PC-9 (cell line): ENCODE measurements at places on chromosomes 7 and 10. TPM values are rescaled to one million over a fixed set of nuclear protein-coding genes. Genes with fewer than 3 reads are reported as not detected.

DNA sequence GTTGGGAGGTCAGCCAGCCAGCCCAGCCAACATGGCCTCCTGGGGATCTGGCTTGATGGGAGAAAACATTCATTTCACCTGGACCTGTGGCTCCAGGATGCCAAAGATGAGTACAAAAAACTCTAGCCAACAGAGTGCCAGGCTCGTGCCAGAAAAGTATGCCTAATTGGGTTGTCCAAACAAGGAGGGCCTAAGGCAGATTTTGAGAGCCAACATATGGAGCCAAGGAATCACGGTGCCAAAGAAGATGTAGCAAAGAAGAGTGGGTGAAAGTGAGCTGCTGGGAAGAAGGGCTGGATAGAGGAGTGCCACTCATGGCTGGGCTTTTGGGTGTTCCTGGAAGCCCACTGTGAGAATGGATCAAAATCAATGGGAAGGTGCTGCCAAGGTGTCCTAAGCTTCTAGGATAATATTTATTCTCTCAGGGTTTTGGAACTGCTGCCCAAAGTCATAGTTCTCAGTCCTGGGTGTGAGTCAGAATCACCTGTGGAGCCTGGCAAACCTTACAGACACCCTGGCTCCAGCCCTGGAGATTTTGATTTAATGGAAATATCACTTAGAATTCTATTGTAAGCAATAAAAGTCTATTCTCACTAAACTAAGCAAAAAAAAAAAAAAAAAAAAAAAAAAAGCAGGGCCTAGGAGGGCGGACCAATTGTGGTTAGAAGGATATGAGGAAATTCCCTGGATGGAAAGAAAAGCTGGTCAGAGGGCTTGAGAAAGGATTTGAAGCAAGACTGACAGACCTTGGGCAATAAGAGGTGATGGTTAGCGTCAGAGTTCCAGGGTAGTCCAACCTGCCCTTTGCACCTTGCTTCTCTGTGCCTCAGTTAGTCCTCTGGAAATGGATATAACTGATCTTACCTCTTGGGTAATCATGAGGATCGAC is 182.2 kb upstream of the PRR15 start:
- H3K4me3 ChIP-seq: no peak overlapping the region
- DNase-seq: peak; percentile 66

DNA sequence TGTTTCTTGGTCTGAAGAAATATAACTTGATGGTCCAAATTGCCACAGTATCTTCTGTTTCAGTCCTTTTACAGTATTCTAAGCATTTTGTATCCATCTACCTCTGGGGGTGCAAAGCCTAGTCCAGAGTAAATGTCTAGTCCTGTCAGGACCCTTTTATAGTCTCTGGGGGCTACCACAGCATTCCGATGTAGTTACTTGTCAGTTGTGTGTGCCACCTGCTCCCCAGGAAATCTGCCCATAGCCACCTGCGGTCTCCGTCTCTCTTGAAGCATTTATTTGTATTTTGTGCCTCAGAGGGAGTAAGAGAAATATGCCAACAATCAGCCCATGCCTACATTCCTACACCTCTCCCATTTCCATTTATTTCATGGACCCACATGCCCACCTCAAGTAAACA is 12.8 kb downstream of the AGBL3 start:
- no peaks in the 10 kb centered on the region for H3K4me1 ChIP-seq
- H3K27me3 ChIP-seq: no peaks in the 10 kb centered on the region
- no peak for DNase-seq
- H3K4me3 ChIP-seq: no peak overlapping the region
- H3K36me3 ChIP-seq: peaks cover 4% of the 10 kb centered on the region; the same call in 1 of the 2 replicates

DNA sequence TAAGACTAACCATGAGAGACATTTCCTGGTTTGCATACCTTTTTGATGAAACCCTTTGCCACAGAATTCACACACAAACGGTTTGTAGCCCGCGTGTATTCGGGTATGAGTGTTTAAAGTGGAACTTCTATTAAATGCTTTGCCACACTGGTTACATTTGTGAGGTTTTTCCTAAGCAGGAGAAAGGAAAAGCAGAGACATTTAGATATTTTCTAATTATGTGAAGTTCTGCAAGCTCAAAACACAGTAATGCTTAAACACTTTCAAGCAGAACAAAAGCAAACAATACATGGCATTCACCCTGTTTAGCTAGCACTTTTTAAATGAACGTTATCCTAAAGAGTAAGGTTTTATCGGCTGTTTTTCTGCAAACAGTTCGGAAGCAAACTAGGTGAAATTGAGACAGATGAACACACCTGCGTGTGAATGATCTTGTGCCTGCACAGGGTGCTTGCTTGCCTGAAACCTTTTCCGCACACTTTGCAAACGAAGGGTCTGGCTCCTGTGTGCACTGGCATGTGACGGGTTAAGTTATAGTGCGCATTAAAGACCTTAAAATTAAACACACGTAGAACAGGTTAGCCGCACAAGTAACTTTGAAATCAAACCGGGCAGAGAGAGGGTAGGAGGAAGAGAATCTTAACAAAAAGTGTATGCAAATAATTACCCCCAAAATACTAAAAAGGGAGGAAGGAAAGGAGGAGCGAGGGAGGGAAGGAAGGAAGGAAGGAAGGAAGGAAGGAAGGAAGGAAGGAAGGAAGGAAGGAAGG is 1.6 kb downstream of the FEZF1 start:
- H3K36me3 ChIP-seq: no peaks in the 10 kb centered on the region
- no peak for DNase-seq
- no peak overlapping the region for H3K27ac ChIP-seq

DNA sequence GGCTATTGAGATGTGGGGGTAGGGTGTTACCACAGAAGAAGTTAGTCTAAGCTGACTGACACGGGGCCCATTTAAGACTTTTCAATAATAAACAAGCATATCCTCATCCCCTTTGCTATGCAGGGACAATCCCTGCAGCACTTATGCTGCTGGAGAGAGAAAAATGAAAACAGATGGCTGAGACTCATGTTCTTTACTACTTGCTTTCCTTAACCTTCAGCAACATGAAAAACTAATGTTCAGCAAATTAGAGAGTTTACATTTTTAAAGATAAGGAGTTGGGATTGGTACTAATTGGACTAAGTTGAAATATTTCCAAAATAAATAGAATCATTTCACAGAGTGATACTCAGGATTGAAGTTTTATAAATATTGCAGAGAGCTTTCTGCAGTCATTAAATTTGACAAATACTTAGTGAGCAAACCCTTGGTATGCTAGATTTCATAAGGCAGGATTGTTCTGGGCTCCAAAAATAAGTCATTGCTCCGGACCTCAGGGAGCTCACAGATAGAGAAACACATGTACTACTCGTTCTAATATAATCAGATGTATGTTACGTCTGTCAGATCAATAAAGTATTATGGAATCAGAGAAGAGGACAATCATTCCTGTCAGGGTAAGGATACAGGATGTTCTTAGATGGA is 147.1 kb upstream of the LRRN3 start:
- no peaks in the 10 kb centered on the region for H3K4me1 ChIP-seq
- no peaks in the 10 kb centered on the region for H3K27me3 ChIP-seq
- H3K27ac ChIP-seq: no peak overlapping the region
- no peak overlapping the region for H3K4me3 ChIP-seq
- no peaks in the 10 kb centered on the region for H3K36me3 ChIP-seq

DNA sequence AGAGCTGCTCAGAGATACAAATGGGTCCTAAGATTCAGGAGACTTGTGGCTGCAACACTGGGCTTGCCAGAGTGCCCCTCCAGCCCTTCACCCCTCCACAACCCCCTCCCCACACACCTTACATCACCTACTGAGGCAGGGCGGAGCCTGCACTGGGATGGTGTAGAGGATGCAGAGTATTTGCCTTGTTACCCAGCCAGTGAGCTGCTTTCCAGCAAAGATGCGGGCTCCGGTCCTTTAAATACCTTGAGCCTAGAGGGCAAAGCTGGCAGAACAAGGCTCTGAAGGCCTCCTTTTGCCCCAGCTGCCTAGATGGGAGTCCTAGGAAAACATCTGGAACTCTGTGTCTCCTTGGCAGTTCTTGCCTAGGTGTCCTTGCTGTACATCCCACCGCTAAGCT is 34.6 kb downstream of the KAZALD1 start:
- no peak overlapping the region for H3K27ac ChIP-seq
- no peaks in the 10 kb centered on the region for H3K4me1 ChIP-seq
- peaks cover 45% of the 10 kb centered on the region for H3K27me3 ChIP-seq
- no peaks in the 10 kb centered on the region for H3K36me3 ChIP-seq
- no peak for DNase-seq

C10orf67 gene
- total RNA-seq: 1.2 and 1.3 TPM in 2 replicates

STAMBPL1 gene
- total RNA-seq: 7.4 and 7.6 TPM in 2 replicates
